ENCODE measurements at places on chromosomes 2 and 18.

- DNase-seq: no peak
These were observed 87.1 kb downstream of the TSHZ1 start for GRCh38 chr18:75297731-75298130.

- DNase-seq: no peak
These were observed 26.4 kb downstream of the RTP5 start for GRCh38 chr2:241895712-241896641.

GRCh38 chr2:96320728-96321622 lies 4.1 kb upstream of the ITPRIPL1 start:
- peak; percentile 53 for DNase-seq

DNA sequence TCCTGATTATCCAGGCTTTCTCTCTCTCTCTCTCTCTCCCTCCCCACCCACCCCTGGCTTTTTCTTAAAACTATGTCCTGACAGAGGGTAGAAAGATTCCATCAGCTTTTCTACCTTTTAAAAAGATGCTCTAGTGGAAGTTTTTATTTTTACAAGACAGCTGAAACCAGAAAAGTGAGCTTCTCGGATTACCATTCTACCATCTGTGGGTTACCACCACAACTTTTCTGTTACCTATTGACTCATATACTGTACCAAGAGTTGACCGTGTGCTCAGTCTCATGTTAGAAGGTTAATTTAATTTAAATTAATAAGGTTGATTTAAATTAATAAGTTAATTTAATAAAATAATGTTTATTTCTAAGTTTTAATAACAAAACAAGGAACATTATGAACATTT lies 137.6 kb downstream of the UPP2 start:
- DNase-seq: no peak

DNA sequence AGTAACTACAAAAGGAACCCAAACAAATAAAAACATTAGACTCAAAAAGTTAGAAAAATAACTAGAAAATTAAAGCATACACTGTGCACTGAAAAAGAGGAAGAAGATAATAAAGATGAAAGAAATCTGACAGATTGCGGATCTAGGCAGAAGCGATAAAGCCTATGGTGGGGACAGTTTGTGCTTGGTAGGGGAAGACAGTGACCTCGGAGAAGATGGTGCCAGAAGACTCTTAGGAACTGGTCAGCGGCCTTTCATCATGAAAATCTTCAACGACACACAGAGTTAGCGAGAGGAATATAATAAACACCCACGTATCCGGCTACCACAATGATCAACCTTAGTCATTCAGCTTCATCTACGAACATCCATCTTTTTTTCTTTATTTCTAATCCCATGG lies 180.5 kb downstream of the HDAC4 start:
- no peak for DNase-seq

GRCh38 chr18:69951182-69951581 lies 3.5 kb upstream of the CD226 start:
- no peak for DNase-seq

- DNase-seq: no peak
These were observed 307.4 kb upstream of the VWC2L start for GRCh38 chr2:214103276-214104001.

GRCh38 chr2:8627019-8627691 lies 54.7 kb upstream of the ID2 start:
- no peak for DNase-seq

GRCh38 chr2:46915281-46915810 lies at the start of gene MCFD2:
TSS of gene MCFD2 (minus strand) at chr2:46915806. CDS start at chr2:46909171, 6,635 bp downstream.
- DNase-seq: no peak

DNA sequence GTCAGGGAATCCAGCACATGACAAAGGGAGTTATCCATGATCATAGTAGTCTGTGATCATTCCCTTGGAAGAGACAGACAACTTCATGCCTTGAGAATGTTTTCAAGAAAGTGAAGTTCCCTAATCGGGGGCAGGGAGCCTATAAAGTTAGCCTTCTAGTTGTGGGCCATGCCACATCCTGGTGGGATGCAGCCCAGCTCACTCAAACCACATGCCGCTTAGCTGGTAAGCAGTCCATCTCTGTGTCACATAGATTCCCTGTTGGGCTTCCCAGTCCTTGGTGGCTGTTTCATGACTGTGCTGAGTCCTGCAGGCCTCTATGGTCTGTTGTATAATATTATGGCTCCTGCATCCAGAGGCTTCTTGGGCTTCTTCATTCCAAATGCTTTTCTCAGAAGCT lies 11.4 kb upstream of the ARHGAP25 start:
- no peak for DNase-seq

- DNase-seq: no peak
These were observed 263.2 kb downstream of the IRS1 start for GRCh38 chr2:226536410-226536809.

GRCh38 chr2:216206041-216206703 lies 97.0 kb downstream of the XRCC5 start:
- DNase-seq: no peak
